ENCODE measurements at places on chromosomes 11 and 22. TPM values are rescaled to one million over a fixed set of nuclear protein-coding genes. Genes with fewer than 3 reads are reported as not detected.

GRCh38 chr22:41302021-41302767 is 869 bp downstream of the ZC3H7B start:
- DNase-seq: peak; percentile 64

Gene RTCB
- polyA plus RNA-seq: 44.5 TPM

DNA sequence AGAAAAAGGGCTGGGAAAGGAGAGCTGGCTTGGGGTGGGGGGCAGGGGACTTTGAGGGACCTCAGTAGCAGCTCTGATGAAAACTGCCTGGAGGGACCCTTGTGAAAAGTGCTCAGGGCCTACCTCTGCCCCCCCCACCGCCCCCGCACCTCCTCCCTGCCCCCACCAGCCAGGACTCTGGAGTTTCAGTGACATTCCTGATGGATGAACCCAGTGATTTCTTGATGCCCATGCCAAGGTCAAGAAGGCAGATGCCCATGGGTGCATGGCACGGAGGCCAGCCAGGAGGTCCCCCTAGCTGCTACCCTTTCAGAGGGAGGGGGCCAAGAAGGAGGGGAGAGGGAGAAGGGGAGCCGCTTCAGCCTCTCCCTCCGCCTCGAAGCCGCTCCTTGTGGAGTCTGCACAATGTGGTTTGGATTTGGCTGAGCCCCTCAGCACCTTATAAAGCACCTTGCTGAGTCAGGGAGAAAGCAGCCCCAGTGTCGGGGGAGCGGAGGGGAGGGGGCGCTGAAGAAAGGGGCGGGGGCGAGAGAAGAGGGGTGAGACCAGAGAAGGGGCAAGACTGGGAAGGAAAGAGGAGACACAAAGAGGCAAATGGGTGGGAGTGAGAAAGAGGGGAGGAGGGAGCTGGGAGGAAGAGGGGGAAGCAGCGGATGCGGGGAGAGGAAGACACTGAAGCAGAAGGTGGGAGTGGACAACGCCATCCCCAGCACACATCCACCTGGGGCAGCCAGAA is 2.1 kb upstream of the CLCF1 start:
- DNase-seq: peak; percentile 64

- DNase-seq: no peak
Measured at GRCh38 chr11:56906683-56907148, 82.0 kb upstream of the OR5AK2 start.

- DNase-seq: no peak
Measured at GRCh38 chr11:65056999-65057398, 1.4 kb downstream of the NAALADL1 start.

- DNase-seq: no peak
Measured at GRCh38 chr11:83778596-83778995, 492.4 kb upstream of the CCDC90B start.

DNA sequence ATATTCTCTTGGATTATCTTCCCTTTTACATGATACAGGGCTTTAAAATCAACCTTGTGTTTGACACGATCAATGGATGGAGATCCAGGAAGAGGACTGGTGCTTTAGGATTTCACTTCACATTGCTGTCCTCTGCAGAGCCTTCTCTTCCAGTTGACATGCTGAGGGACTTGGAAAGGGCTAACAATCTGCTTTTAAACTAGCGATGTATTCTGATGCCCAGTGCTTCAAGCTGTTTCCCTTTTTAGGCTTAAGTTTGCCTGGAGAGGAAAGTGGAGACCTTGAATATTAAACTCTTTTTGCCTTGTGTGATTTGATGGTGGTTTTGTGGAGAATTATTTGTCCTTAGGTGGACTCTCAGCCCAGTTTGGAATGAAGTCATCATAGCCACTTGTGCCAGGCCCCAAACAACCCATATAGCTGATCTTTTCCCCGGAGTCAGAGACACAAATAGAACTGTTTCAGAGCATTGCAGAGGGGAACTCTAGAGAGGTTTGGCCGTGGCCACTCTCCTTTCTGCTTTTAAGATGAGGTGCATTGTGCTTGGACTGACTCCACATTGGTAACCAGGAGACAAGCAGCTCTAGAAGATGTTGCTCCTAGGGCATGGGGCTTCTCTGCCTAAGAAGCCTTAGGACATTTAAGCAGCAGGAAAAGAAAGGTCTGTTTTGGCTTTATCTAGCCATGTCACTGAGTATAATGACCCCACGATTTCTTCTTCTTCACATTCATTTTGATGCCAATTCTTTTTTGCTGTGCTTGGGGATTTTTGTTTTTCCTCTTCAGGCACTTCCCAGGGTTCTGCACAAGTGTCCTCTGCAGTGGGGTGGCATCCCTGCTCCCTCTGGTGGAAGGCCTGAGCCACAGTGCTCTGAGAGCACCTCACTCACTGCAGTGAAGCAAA is 152.8 kb downstream of the NCAM1 start:
- peak; percentile 67 for DNase-seq

- DNase-seq: no peak
Measured at GRCh38 chr11:267491-267994, 10.7 kb upstream of the NLRP6 start.

- no peak for DNase-seq
Measured at GRCh38 chr11:18145837-18146236, 13.5 kb downstream of the MRGPRX3 start.

- DNase-seq: no peak
Measured at GRCh38 chr11:84290647-84291046, 1004.5 kb upstream of the CCDC90B start.

DNA sequence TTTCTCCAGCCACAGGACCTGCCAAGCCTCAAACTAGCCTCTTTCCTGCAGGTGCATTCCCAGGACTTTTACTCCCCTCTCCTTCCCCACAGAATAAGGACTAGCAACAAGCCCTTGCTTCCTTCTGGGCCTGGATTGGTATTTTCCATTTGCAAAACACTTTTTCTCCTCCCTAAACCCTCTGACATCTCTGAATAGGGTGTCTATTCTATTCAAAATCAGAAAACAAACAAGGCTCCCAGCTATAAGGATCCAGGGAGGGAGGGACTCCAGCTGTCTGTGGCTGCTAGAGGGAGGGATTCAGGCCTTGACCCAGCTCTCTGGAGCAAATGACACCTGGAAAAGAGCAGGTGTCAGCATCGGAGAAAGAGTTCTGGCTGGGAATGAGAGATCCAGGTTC is 168.5 kb upstream of the BDNF start:
- DNase-seq: no peak

GRCh38 chr11:128375961-128376360 is 211.4 kb downstream of the ETS1 start:
- no peak for DNase-seq

Gene LRRC74B
- polyA plus RNA-seq: not detected

GRCh38 chr22:28146401-28147314 is 227.6 kb upstream of the PITPNB start:
- no peak for DNase-seq

Gene PATE4
- polyA plus RNA-seq: not detected

DNA sequence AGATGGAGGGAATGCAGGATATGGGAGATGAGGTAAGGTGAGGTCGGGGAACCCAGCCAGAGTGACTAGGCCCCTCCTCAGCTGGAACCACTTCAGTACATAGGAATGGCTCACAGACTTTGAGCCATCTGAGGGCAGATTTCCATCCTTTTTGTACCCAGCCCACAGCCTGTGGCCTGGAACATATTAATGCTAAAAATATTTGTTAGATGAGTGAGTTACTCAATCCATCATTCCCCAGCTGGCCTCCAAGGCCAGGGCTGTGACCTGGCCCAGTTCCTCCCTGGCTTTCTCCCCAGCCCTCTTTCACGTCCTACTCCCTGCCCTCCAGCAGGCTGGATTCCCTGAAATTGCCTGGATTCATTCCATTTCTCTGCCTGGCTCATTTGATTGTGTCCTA is 57.2 kb upstream of the PRDM11 start:
- no peak for DNase-seq

DNA sequence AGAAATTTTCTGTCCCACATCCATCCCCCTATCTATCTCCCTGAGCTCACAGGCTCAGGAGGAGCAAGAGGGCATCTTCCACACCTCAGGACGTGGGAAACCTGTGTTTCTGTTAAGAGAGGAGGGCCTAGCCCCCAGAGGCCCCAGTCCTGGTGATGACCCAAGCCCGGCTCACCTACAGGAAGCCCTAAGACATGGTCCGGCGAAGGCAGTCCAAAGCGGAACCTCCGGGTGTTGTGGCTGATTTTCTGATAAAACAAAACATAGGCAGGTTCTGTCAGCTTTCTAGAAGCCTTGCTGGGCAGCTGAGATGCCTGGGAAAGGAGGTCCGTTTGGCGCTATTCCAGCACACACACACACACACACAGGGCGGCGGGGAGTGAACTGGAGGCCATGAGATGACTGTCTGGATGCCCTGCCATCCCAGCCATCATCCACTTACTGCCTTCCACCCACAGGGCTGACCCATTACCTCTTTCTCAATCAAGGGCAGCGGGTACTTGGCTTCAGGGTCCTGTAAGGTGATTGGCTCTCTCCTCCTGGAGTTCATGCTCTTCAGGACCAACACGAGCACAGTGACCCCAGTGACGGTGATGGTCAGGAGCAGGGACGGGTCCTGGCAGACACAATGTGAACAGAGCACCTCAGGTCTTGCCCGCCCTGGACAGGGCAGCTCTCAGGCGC is 882 bp downstream of the CYB5R2 start:
- no peak for DNase-seq

GRCh38 chr22:30277547-30278344 is 11.1 kb upstream of the OSM start:
- no peak for DNase-seq

- DNase-seq: no peak
Measured at GRCh38 chr11:117725048-117725734, 71.8 kb downstream of the DSCAML1 start.

Gene CYB561A3
- 9.8 TPM for polyA plus RNA-seq
